ENCODE measurements at places on chromosomes 11 and 22.

DNA sequence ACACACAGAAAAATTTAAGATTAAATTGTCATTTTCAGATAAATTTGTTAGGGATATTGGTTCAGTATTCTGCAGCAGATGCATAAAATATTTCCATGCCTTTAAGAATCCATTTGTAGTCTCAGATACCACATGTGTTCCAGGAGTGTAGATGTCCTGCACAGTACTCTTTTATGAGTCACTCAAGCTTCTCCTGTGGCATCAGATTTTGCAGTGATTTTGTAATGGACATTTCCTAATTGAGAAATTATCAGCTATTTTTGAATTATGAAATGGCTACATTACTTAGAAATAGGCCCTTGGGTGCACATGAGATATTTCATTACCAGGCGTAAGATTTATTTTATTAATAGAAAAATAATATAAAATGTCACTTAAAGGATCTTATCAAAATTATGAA is 18.9 kb downstream of the MMP3 start:
- DNase-seq = no peak

- DNase-seq = peak; percentile 91
Observed at GRCh38 chr11:73493956-73494598, 103.8 kb downstream of the FAM168A start.

DNA sequence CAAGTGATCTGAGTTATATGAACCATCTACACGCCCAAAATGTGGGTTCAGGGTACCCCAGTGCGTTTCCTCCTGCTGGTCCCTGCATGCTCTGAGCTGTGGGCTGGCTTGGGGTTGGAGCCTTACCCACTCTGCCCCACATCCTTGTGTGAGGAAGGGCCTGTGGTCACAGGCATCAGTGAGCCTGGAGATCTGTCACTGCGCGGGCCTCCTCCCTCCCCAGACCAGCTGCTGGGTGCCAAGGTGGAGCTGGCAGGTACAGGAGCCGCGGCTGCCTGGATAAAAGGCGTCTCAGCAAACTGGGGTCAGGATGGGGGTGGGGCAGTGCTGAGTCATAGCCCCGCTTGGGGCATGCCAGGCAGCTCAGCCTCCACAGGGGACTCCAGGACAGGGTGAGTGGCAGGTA is 17.9 kb downstream of the GNAZ start:
- no peak for DNase-seq

DNA sequence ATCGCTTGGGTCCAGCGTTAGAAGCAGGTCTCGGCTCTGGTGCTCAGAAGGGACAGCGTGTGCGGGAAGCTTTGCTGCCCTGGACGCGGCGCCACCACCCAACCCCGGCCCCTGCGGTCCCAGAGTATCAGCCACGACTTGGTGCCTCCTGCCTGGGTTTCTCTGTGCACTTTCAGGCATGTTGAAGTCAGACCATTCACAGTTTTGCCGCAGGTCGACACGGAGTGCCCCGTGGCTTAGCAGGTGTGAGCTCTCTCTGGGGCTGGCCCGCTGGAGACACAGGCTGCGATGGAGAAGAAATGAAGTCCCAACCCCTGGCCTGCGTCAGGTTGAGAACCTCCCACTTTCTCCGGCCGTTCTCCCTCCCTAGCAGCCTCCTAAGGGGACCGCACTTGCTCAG is 494.5 kb downstream of the BRD1 start:
- DNase-seq = no peak

- DNase-seq = no peak
Observed at GRCh38 chr22:28044546-28045173, 125.6 kb upstream of the PITPNB start.
